ENCODE measurements at places on chromosomes 6 and 20.

GRCh38 chr6:130680116-130680515, 147.1 kb upstream of the SMLR1 start:
- DNase-seq, result no peak

- no peak for DNase-seq
Measured at GRCh38 chr6:34352305-34352937, 40.0 kb downstream of the NUDT3 start.

DNA sequence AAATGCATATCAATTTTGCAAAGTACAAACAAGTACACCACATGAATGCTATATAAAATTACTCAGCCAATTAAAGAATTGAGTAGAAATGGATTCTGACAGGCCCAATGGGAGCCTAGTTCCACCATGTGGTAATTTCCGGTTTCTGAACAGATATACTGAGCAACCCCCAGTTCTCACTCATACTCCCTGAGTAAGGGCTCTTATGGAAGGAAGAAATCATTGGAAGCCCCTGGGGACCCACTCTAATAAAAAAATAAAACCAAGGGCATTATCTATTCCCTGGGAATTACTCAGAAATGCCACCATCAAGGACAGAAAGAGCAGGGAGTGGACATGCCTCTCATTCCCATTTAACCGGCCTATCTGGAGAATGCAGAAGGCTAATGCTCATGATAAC, 34.6 kb downstream of the STX7 start:
- no peak for DNase-seq

DNA sequence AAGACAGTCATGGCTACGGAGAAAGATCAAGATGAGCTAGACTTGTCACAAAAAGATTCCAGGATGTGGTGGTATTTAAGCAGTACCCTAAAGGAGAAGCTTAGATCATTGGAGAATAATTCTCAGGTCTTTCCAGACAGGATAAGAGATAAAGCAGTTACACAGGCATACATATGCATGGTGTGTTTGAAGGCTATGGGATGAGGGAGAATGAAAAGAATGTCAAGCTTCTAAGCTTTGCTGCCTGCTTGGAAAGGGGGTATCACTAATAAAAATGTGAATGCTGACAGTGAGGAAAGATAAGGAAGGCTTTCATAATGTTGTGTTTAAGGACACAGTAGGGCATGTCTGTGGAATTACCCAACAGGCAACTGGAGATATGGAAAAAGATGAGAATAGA, 28.1 kb downstream of the RWDD2A start:
- no peak for DNase-seq

- DNase-seq, result no peak
Measured at GRCh38 chr6:159979136-159979874, 10.4 kb downstream of the IGF2R start.

GRCh38 chr6:87827346-87827745, 125.3 kb upstream of the AKIRIN2 start:
- no peak for DNase-seq

DNA sequence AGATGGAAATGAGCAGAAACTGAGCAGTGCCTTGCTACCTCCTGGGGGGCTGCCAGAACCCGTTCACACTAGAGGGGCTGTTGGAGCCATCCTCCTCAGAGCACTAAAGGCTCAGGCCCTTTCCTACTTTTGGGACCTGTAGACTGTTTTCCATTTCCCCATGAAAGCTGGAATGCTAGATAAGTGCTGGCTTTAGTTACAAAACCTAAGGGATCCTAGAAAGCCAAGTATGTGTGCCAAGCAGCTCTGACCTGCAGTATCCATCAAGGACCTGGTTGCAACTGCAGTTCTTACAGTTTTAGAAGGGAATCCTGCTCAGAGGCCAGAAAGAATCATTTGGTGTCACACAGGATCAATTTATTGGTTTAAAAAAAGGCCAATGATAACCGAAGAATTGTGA, 176.7 kb upstream of the COL21A1 start:
- DNase-seq, result no peak

GRCh38 chr6:161200610-161201370, 73.1 kb downstream of the AGPAT4 start:
- DNase-seq, result no peak

DNA sequence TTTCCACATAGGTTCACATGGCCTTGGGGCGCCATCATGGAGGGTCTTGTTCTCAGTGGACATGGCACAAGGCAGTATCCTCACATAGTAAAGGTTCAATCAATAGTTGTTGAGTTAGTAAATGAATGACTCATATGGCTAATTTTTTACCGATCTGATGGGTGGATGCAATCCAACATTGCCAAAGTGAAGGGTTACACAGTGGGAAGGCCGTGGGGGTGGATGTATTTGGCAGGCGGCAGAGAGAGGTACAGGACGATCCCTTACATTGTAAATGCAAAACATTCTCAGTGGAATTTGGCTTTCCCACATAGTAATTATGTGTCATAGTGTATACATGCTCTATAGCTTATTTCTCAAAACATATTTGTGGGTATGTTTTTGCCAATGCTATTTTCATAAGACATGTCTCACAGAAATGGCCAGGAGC, 21.0 kb upstream of the PDE7B start:
- DNase-seq, result no peak

DNA sequence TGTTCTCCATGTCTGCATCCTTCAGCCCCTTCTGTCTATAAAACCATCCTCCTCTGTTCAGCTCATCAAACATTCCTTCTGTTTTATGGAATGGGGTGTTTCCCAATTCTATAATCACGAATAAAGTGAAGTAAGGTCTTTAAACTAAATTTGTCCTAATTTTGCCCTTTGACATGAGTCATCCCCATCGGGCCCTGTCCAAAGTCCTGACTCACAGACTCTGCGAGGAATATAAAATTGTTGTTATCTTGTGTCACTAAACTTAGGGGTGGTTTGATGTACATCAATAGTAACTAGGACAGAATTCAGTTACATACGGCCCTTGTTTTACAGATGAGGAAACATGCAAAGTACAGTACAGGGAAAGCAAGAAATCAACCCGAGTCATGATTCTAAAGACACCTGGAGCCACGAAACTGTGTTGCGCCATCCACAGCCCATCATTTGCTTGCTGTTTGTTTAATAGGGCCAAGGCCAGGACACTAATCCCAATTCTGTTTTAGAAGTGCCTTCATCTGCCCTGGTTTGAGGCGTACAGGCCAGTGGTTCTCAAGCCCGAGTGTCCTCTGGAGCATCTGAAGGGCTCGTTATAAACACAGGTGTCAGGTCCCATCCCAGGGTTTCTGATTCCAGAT, 2.8 kb downstream of the ACSS1 start:
- DNase-seq, result no peak

- DNase-seq, result no peak
Measured at GRCh38 chr6:33952016-33952415, 148.2 kb upstream of the MLN start.

DNA sequence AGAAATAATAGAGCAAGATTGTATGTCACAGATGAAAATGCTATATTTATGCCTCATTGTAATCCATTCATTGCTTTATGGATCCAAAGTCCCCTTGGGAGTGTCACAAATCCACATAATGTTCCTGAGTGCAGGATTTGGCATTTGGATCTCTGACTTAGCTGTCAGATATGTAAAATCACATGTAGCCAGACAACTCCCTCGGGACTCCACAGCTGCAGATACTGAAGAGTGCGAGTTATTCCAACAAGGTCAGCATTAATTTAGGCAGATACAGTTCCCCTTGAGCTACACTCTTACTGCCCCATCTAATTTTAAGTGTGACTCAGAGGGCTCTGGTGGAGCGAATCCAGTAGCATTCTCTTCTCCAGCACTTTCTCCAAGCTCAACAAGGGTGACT, 433.2 kb downstream of the CD83 start:
- DNase-seq, result no peak

DNA sequence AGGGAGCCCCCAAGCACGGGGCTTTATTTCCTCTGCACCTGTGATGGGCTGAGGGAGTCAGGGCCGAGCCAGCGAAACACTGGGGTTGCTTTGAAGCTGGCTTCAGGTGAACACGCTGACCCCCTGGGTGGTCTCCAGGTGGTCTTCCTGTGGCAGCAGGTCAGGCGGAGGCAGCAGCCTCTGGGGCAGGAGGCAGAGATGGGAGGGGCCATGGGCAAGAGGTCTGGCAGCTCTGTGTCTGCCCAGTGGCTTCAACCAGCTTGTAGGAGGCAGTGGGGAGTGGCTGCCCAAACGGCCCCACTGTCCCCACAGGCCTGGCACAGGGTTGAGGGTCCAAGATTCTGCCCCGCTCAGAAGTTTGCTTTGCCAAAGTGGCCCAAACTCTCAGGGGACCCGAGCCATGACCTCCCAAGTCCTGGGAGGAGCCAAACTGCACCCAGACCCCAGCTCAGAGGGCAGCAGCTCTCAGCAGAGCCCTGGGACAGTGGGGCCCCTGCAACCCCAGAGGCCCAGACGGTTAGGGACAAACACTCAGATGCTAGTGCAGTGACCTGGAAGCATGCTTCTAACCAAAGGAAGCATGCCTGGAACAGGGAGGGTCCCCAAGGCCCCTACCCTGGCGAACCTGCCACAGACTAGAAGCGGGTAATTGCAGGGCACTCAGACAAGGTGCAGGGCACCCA, 15.3 kb downstream of the NTSR1 start:
- DNase-seq, result no peak

- no peak for DNase-seq
Measured at GRCh38 chr6:17022604-17023003, 79.2 kb upstream of the STMND1 start.

DNA sequence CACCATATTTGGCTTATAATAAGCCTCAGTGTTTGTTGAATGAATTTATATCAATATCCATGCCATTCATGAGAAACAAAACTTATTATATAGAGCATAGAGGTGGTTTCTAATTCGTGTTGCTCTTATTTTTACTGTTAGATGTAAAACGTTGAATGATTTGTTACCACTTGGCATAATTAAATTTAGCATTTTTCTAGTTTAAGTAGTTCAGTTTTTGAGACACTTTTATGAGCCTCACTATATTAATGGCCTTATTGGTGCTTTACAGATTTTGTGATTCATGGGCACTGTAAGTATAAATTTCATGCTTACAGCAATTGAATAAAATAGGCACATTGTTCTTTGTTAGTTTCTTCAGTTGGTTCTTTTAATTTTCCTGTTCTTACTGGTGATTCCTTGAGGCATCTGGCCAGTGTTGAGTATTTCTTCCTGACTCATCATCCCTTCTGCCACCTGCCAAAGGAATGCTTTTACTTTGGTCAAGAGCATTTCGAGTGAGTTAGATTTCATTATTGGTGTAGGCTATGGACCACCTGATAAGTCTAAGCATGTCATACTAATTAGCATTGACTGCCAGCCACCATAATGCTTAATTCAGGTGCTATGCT, 34.8 kb downstream of the CDKAL1 start:
- no peak for DNase-seq

- no peak for DNase-seq
Measured at GRCh38 chr20:10014431-10014830, 20.4 kb upstream of the ANKEF1 start.

DNA sequence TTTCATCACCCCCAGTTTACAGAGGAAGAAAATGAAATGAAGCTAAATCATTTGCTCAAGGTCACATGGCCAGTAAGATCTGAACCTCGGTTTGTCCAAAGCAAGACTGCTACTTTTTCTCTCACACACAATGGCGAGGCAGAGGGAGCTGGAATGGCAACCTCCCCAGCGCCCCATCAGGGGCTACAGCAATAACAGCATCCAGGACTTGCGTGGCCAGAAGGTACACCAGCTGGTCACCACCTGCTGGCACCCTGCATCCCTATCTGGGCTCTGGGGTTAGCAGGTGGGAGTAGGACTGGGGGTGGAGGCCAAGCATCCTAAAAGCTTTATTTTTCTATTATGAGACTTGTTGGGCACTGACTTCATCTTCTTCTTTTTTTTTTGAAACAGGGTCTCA, 41.3 kb downstream of the TTI1 start:
- no peak for DNase-seq

GRCh38 chr6:158086504-158087223, 81.4 kb downstream of the SERAC1 start:
- no peak for DNase-seq

DNA sequence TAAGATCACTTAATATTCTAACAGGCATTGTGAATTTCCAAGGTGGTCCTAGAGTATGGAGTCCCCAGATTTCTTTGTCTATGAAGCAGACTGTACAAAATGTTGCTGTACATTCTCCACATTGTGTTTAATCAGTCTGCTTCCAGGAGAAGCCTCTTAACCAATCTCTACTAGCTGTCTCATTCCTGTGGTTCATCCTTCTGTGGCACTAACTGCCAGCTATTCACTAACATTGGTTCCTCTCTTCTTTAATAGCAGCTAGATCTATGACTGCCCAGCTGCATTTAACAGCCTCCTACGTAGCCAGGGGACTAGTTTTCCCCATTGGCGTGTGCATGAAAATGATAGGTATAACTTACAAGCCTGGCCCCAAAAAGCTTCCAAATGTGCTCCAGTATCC, 395.4 kb downstream of the SAMD5 start:
- no peak for DNase-seq

DNA sequence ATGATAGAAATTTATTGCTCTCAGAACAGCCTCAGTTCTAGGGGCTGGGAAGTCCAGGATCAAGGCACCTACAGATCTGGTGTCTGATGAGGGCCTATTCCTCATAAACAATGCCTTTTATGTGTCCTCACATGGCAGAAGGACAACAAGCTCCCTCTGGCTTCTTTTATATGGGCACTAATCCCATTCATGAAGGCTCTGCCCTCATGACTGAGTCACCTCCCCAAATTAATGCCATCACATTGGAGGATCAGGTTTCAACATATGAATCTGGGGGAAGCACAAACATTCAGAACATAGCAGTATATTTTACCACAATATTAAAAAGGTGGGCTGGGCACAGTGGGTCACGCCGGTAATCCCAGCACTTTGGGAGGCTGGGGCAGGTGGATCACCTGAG, 58.5 kb upstream of the CCN6 start:
- no peak for DNase-seq

GRCh38 chr20:9021699-9022098, 47.2 kb upstream of the PLCB4 start:
- no peak for DNase-seq

DNA sequence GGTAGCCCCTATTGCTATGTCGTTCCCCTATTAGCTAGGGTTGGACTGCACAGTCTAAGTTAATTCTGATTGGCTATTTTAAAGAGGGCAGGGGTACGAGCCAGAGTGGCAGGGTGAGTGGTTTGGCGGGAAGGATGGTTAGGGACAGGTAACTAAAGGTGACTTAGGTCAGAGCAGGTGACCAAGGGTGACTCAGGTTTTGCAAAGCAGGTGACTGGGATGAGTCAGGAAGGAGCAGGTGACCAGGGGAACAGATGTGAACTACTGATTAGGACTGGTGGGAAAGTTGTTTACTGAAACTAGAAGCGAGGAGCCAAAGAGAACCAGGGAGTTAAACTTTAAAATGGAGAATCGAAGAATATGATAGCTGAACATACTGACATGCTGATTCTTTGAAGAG, 295.2 kb downstream of the GJA1 start:
- no peak for DNase-seq

DNA sequence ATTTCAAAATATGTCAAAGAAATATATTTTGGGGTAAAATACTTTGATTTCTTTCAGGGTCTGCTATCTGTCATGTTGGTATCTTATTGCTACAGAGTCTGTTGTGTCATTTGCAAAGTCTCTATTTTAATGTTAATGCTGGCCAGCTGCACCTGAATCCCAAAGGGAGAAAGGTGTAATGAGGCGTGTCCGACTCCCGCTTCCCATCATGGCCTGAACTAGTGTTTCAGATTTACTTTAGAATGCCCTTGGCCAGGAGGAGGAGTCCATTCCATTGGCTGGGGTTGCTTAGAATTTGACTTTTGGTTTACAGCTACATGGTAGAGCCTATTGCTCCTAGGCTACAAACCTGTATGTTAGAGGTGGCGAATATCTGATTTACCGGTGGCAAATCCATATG, 69.3 kb downstream of the FAM50B start:
- DNase-seq, result no peak

- DNase-seq, result no peak
Measured at GRCh38 chr6:93575495-93576267, 156.3 kb upstream of the EPHA7 start.

GRCh38 chr20:45500022-45500421, 15.4 kb downstream of the SPINT3 start:
- no peak for DNase-seq

Measured in esophagus squamous epithelium (tissue), 5 donors.